Pancreas (tissue), 10 donors: ENCODE measurements at places on chromosomes 3 and 15.

- DNase-seq, result no peak
Observed at GRCh38 chr15:71627604-71628003, 182.8 kb upstream of the NR2E3 start.

DNA sequence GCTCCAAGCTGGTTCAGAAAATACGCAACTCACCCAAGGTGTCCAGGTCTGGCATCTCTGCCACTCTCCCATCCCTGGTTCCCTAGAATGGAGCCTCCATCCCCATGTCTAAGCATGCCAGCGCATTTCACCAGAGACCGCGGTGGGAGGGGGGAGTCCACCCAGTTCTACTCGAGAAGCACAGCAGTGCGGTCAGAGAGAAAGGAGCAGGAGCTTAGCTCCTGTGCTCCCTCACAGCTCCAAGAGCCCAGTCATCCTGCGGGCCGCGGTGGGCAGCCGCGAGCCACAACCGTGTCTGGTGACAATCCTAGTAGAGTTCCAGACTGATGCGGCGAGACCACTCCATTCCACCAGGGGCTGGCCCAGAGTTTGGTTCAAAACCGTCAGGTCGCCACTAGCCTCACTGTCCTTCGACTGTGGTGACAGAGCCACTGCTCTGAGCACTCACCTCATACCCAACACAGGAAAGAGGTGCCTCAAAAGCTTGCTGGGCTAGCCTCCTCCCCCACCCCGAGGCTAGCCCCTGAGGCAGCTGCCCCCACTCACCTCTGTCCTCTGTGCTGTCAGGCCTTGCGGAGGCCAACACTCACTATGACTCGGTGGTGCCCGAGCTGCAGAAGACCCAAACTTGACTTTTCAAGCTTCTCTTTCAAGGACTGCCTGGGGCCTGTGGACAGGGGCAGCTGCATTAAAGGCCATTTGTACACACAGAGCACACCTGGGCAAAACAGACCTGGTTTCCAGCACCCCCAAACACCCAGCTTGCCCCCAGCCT lies 185.4 kb downstream of the XXYLT1 start:
- no peak for DNase-seq

- DNase-seq, result no peak
Observed at GRCh38 chr3:55000953-55001352, 73.1 kb upstream of the LRTM1 start.

DNA sequence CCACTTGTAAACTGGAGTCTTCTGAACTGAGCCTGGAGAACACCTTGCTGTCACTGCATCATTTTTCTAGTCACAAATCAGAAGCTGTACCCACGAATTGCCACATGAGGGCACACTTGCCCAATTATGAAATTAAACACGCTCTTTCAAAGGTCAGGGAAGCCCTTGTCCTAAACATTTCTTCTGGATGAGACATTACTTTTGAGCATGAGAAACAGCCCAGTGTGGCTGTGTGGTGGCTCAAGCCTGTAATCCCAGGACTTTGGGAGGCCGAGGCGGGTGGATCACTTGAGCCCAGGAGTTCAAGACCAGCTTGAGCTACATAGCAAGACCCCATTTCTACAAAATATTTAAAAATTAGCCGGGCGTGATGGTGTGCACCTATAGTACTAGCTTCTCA lies 27.5 kb upstream of the CFAP161 start:
- no peak for DNase-seq

- DNase-seq, result no peak
Observed at GRCh38 chr15:35013370-35013769, 25.3 kb upstream of the ZNF770 start.

DNA sequence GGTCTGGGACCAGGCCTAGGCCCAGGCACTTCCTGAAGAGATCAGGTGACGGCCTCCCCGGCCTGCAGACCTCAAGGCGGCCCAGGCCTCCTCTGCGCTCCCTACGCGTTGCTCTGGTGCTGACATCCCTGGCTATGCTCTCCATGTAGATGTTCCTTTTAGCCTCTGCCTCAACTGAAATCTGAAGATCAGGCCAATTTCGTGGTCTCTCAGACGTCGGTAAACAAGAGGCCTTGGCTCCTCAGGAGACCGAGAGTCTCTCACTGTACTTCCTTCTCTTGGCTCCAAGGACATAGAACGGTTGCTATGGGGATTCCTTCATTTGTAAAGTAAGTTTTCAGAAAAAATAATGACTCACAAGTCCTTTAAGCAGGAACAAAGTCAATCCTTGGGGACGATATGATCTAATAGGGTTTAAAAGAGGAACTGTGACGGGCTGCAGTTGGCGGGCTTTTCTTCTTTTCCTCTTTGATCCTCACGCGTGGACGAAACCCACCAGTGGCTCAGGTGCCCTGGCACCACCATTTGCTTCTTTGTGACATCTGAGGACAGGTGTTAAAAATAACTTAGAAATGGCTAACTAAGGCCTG lies 55.6 kb upstream of the CGNL1 start:
- no peak for DNase-seq
